GM04504 (cell line): ENCODE measurements at places on chromosomes 3 and 15.
A peak's percentile ranks its signal among the peaks of the same experiment; 100 is the strongest.

GRCh38 chr3:170852324-170852723 lies 17.7 kb downstream of the RPL22L1 start:
- no peak for DNase-seq

DNA sequence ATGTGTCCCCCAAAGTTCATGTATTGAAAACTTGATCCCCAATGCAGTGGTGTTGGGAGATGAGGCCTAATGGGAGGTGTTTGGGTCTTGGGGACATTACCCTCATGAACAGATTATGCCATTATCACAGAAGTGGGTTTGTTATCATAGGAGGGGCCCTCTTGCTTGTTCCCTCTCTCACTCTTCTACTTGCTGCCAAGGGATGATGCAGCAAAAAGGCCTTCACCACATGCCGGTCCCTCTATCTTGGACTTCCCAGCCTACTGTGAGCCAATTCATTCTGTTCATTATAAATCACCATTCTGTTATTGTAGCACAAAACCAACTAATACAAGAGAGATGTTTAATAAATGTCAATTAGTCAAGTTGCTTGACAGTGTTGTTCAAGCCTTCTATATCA lies 47.2 kb downstream of the FAM227B start:
- DNase-seq: no peak

DNA sequence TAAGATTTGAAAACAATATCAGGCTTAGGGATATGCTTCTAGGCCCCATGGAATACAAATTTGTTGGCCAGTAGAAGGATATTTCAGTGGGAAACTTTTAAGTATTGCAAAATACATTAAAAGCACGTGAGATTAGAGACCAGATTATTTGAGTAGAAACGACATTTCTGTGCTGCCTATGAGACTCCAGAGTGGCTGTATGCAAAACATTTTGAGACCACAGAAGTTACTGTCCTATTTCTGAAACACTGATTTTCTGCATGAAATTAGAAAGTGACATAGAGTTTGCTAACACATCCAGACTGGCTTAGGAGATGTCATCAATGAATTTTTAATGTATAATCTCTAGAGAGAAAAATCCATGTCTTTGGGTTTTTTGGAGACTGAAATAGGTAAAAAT lies 99.8 kb downstream of the KCNH8 start:
- DNase-seq: no peak

DNA sequence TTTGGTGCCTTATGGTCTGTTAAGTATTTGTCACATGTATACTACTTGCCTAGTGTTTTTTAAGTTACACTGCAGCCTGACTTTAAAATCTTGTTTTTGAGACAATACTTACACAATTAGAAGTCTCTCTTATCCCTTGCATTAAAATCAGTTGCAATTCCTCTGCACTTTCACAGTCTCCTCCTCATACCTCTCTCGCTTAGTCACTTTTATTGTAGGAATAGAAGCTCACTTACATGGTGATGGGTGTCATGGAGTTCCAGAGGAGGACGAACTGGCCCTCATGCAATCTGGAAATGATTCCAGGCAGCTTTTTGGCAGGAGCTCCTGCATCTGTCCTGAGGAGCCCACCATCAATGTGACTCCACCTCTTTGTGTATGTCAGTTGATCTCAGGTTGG lies 238.4 kb upstream of the TBC1D5 start:
- no peak for DNase-seq

GRCh38 chr3:41640076-41640475 lies 321.8 kb downstream of the ULK4 start:
- DNase-seq: no peak

DNA sequence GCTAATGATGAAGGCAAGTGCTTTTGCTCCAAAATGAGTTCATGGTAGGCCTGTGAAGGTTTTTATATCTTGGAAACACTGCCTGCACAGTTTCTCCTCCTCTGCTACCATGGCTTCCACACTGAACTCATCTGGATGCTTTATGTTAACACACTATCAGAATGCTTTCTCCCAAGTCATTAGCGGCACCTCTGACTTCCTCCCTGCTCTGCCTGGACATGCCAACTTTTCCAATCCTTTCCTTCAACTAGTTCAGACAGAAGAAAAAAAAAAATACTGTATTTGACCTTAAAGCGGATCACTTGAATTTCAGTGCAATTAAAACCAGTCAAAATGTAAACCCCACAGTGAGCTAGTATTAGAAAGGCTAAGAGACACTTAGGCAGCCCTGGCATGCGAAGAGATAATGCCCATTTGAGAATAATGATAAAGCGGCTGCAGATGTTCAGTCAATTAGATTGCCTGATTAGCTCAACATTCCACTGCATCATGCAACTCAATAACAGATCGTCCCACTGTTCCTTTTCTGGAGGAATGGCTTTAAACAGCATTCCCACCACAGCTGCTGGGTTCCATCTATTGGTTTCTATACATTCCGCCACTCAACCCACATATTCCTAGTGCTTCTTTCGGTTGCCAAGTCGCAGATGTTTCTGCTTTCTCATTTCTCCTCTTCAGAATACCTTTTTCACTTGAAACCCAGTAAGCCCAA lies 51.7 kb downstream of the CNTN3 start:
- no peak for DNase-seq

- no peak for DNase-seq
Measured at GRCh38 chr15:50940506-50940905, 32.0 kb downstream of the AP4E1 start.

- peak; percentile 24 for DNase-seq
Measured at GRCh38 chr3:50674349-50675178, at the start of gene DOCK3. Gene DOCK3, plus strand, starts transcription at chr3:50674927. Its CDS starts 337 bp downstream, at chr3:50675264.

GRCh38 chr3:5231487-5231886 lies 44.0 kb downstream of the EDEM1 start:
- DNase-seq: no peak

GRCh38 chr3:14177580-14178246 lies 688 bp downstream of the XPC start:
- DNase-seq: no peak

GRCh38 chr3:99839613-99840012 lies 22.0 kb downstream of the CMSS1 start:
- DNase-seq: no peak

DNA sequence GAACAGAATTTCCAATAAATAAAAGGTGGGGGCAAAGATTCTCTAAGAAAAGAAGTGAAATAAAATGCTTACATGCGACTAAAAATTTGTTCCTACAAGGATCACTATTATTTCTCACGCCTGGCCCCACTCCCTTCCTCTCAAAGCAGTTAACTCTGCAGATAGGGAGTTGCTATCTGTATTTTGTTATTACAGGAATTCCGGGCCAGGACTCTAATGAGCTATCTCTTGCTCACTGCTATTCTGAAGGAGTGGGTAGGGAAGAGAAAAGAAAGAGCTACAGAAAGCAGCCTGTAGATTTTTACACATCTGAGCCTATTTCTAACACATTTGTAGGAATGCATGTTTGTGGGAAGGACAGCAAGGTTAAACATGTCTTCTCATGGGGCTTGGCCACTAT lies 140.4 kb downstream of the PCCB start:
- DNase-seq: no peak

- DNase-seq: no peak
Measured at GRCh38 chr3:134998855-134999254, 203.8 kb downstream of the EPHB1 start.

GRCh38 chr15:94323076-94323475 lies 91.7 kb downstream of the MCTP2 start:
- DNase-seq: no peak

DNA sequence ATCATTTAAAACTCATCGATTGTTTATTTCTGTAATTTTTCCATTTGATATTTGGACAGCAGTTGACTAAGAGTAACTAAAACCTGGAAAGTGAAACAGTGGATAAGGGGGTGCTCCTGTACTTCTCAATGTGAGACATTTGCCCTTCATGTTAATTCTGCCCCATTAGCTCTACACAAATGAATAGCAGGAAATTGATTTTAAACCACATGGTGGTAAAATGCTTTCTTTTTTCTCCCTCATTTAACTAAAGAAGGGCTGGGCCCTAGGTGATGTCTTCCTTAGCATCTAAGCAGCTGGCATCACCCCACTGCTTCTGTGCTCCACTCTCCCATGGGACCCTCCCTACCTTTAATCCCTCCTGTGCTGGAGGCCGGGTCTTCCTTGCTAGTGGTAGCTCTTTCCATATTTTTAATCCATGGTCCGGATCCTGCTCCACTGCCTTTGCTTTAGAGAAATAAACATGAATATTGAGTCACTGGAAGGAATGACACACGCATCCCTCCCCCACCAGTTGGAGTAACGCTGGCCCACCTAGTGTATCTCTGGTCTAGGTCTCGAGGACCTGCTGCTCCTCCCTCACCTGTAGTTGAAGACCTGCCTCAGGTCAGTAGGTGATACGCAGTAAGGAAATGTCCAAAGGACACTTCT lies 30.2 kb upstream of the LAMP3 start:
- DNase-seq: no peak

GRCh38 chr15:90231028-90232017 lies 2.4 kb downstream of the CIB1 start:
- DNase-seq: no peak

GRCh38 chr3:133475245-133476010 lies 75.6 kb downstream of the BFSP2 start:
- DNase-seq: no peak

GRCh38 chr3:54557538-54558428 lies 370.1 kb downstream of the LRTM1 start:
- DNase-seq: no peak

GRCh38 chr3:31958701-31959152 lies 22.3 kb downstream of the OSBPL10 start:
- no peak for DNase-seq

GRCh38 chr3:112097378-112097777 lies 11.2 kb downstream of the C3orf52 start:
- peak; percentile 99 for DNase-seq

- no peak for DNase-seq
Measured at GRCh38 chr15:27535445-27536129, 563.5 kb downstream of the OCA2 start.

DNA sequence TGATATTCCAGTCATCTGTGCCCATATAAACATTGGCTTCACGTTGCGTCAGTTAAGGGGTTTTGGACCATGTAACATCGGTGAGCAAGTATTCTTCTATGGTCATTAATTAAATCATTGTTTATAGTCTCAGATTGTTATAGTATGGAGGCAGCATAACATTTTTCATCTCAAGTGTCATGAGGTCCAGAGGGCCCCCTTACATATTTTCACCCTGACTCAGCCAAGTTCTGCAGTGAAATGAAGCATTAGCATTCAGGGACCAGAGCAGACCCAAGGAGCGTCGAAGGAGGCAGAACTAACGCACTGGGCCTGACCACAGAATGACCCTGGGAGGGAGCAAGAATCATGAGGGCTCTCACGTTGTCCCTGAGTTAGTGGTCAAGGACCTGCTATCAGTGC lies 171.5 kb downstream of the LRTM1 start:
- peak; percentile 80 for DNase-seq

- no peak for DNase-seq
Measured at GRCh38 chr15:45794712-45795439, 160.0 kb downstream of the SQOR start.

DNA sequence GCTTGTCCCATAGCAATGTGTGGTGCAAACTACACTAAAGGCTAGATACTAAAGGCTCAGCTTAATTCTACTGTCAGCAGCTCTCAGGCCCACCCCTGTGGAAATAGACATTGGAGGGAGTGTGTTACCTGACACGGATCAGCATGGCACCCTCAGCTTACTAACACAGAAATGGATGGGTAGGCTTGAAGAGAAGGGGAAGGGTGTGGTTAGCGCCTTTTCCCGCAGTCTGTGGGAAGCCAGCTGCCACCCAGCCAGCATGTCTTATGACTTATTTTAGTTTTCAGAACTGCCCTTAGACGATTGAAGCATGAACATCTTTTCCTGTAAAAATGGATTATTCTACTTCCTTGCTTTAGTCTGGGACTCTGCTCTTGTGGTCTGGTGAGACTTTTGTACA lies 25.8 kb upstream of the ADPGK start:
- DNase-seq: no peak

DNA sequence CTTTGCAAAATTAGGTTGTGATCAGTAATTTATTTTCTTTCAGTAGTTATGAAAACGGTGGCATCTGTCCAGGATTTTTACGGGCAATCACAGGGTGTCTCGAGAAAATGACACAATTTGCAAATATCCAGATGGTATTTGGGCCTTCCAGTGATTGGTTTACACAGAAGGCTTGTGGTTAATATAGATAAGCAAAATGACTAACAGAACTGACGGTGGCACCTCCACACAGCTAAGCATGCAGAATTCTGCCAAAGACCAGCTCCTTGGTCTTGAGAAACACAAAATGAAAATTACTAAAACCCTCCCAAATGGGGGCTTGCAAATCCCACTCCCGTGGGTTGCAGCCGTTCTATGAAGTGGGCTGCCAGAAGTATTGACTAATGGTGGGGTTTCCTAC lies 5.5 kb downstream of the ARHGEF3 start:
- DNase-seq: no peak

DNA sequence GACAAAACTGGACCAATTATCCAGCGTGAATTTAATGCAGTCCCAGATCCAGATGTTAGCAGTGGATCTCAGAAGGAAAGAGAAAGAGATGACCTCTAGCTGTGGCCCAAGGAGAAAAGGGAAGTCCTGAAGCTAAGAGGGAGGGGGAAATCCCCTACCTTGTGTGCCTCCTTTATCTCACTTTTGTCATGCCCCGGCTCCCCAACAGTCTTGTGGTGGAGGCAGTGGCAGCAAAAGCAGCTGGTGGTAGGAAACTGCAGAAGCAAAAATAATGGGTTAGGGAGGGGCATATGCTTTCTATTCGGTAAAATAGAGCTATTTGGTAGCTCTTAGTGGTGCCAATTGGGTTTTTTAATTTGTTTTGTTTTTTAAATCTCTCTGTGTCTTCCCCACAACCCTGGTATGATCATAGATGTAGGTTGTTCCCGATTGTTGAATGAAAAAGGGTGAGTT lies 56.5 kb downstream of the MCTP2 start:
- DNase-seq: no peak

DNA sequence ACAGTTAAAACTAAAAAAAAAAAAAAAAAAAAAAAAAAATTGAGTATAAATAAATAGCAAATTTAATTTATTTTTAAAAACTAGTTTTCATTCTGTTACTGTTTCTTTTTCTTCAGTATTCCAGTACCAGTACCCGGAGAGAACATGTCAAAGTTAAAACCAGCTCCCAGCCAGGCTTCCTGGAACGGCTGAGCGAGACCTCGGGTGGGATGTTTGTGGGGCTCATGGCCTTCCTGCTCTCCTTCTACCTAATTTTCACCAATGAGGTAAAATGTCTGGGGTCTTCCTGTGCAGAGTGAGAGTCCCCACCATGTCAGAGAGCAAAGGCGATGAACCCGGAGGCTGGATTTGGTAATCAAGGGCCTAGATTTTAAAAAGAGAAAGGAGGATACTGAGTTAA lies 4.4 kb downstream of the TMEM43 start:
- DNase-seq: no peak

- DNase-seq: no peak
Measured at GRCh38 chr3:53039376-53039752, 6.5 kb downstream of the SFMBT1 start.

GRCh38 chr3:194814878-194815357 lies 129.2 kb downstream of the FAM43A start:
- DNase-seq: no peak

- no peak for DNase-seq
Measured at GRCh38 chr3:45455040-45455439, 66.7 kb downstream of the LARS2 start.

- DNase-seq: no peak
Measured at GRCh38 chr3:192844836-192845525, 72.7 kb downstream of the MB21D2 start.

- no peak for DNase-seq
Measured at GRCh38 chr15:22947101-22948000, 32.8 kb downstream of the CYFIP1 start.
